ENCODE measurements at places on chromosomes 1 and 21.

- DNase-seq: no peak
Measured at GRCh38 chr1:6909401-6909800, 124.1 kb downstream of the CAMTA1 start.

- no peak for DNase-seq
Measured at GRCh38 chr1:178575611-178576361, 62.9 kb downstream of the TEX35 start.

DNA sequence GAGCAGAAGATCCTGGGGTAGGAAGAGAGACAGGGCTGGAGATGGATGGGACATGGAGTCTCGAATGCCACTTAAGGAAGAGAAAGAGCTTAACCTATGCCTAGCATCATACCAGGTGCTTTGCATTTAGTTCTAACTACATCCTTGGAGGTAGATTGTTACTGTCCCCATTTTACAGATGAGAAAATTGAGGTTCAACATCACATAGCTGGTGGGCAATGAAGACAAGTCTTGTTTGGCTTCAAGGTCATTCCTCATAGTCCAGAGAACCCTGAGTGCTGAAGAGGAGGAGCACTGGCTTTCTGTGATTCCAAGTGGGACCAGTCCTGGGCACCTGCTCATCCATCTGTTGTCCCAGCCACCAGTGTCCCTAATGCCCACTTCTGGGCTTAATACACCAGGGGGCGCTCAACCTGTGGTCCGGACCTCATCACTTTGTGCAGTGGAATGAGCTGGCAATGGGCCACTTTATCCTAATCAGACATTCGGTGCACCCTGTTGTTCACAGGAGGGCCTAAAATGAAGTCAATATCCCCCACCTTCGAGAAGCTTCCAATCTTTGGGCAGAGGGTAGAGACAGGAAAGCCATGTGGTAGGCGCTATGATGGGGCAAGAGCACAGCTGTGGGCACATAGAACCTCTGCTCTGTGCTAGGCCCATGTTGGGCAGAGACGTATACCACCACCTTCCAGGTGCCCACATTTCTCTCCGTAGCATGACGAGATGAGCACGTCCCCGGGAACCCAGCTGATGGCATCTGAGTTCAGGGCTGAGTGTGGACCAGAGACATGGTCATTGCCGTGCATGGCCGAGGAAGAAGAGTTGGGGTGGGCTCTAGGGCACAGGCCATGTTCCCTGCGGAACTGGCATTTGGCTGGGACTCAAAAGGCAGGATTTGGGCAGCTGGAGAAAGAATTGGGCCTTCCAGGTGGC lies 9.2 kb downstream of the RPS6KA1 start:
- DNase-seq: no peak

- DNase-seq: no peak
Measured at GRCh38 chr1:37621326-37621870, 13.3 kb downstream of the RSPO1 start.

DNA sequence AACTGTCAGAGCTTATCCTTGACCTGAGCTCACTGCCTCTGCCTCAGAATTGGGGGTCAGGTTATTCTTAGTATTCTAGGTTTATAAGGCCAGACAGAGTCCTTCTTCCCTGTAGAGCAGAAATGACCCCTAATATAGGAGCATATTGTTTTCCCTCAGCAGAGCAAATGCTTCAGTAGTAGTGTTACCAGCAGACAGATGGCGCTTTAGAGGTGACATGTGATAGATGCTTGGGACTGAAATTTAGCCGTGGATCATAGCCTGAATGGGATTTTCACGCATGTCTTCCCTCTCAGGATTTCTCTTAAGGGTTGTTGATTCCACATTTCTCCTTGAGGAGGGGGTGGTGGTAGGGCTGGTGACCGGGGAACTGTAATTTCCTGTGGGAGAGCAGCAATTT lies 24.5 kb downstream of the ADARB1 start:
- no peak for DNase-seq
